ENCODE measurements at places on chromosomes 16 and 17.
A peak's percentile ranks its signal among the peaks of the same experiment; 100 is the strongest.

- DNase-seq, result no peak
Measured at GRCh38 chr16:11300560-11300892, 19.4 kb upstream of the PRM1 start.

DNA sequence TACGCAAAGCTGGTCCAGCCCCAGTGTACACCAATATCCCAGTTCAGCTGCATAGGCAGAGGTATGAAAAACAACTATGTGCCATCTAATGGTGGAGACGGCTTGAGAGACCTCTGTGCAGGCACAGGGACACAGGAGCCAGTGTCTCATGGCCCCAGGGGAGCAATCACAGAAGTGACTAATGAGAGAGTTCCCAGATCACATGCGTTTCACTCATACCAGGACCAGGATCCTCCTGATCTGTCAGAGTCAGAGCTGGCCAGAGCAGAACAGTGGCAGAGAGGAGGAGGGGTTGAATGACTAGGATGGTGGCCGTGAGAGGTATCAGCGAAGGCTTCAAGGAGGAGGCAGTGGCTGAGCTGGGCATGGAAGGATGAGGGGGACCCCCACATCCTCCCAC, 41.1 kb downstream of the TMEM132E start:
- no peak for DNase-seq

DNA sequence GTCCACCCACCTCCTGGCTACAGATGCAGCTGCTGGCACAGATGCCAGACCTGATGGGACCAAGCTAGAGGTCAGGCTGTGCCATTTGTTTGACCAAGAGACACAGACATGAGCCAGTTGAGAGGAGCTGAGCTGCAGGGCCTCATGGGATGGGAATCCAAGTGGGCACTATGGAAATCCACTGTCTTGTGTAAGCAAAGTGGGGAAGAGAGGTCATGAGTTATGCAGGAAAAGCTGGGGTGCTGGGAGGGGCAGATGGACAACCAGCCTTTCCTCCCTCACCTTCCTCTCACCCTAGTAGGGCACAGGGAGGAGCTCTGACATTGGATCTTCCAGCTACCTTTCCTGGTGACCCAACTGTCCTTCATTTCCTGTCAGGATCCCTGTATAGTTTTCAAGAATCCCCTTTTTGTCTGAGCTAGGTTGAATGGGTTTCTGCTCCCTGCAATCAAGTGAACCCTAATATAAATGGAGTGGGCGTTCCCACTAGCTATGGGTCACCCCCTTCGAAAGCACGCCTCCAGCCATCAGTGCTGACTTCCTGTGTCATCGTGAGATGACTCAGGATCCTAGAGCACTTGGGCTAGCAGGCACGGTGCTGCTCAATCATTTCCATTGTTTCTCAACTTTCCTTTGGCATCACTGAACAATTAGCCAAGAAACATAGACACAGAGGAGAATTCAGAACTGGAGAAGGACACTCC, 13.6 kb downstream of the ATPAF2 start:
- DNase-seq, result no peak

DNA sequence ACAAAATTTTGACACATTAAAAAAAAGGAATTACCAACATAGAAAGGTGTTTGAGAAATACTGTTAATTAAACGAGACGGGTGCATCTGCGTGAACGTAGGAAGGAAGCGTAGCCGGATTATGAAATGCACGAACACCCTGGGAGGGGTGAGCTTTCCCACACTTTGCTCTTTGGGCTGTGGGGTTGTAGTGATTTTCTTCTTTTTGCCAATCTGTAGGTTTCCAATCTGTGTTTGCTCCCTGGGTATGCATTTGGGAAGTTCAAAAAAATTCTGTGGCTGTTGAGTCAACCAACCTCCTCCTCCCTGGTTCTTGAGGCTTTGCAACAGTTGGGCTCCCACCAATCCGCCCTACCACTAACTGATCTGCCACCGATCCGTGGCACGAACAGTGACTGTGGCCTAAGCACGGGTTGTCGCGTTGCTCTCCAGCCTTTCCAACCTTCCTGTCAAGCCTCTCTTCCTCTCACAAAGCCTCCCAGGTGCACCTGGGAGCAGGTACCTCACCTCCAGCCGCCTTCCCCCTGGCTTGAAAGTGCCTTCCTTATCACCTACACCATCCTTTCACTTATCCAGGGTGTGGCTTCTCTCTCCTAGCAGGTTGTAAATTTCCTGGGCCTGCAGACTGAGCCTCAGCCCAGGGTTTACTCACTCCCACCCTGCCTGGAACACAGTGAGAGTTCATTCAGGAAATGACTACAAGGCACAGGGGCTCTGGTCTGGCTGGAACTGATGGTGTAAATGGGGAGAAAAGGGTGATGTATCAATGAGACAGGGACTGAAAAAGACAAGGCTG, 16.6 kb downstream of the RTN4RL1 start:
- DNase-seq, result no peak

DNA sequence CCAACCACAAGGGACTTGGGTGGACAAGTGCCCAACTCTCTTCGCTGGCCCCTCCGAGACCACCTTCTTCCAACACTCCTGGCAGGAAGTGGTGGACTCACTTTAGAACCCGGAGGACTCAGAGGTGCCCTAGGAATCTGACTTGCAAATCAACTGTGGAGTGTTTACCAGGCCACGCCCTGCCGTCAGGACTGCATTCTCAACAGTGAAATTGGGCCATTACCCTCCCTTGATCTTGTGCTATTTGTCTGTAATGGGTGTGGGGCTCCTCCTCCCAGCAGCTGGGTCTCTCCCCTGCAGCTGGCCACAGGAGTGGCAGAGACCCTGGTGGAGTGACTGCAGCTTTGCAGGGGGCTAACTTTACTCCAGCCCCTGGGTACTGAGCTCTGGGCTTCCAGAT, 212.2 kb upstream of the RPL38 start:
- DNase-seq, result no peak

DNA sequence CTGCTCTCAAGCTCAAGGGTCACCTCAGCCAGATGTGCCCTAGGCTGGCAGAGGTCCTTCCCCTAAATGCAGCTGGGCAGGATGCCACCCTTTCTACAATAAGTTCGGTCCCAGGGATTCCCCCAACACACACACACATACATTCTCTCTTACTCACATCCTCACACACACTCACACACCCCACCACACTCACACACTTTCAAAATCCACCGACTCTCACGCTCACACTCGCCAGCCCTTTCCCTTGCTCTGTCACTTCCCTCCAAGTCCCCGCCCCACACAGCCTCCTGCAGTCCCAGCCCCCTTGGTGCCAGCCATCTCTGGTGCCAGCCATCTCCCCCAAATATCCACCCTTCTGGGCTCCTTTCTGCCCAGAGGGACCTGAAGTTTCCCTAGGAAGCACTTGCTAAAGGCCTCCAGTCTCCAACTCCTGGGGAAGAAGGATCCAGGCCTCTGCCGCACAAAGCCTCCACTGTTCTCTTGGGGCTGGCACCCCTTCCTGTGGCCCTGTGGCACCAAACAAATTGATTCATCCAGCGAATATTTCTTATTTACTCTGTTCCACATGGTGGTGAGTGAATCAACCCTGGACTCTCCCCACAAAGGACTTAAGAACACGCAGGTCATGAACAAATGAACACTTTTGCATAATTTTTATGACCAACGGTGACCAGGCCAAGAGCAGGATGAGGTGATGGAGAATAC, 3.8 kb upstream of the USP36 start:
- DNase-seq, result no peak

GRCh38 chr17:80962356-80963329, 29.0 kb upstream of the CHMP6 start:
- no peak for DNase-seq

- DNase-seq, result no peak
Measured at GRCh38 chr17:44828919-44829522, 1.1 kb downstream of the GJC1 start.

DNA sequence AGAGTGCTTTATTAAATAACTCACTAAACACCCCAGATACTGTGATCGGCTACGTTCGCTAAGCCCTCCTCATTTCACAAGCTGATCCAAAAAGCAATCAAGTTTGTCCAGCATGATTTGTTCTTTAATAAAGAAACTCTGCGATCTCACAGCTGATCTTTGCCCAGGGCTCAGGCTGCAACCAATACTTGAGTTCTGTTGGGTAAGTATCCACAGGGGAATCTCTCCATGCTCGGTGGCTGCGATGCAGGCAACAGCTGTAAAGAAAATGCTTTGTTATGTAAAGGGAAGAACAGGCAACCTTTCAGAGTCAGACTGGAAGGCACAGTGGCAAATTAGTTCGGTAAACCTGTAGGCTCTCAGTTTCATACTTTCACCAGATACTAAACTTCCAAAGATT, 67.5 kb downstream of the SHISA6 start:
- DNase-seq, result no peak

GRCh38 chr16:52489894-52490293, 57.0 kb downstream of the TOX3 start:
- no peak for DNase-seq

GRCh38 chr17:48056246-48056745, 8.1 kb downstream of the NFE2L1 start:
- no peak for DNase-seq

GRCh38 chr16:2933701-2934100, 22.0 kb downstream of the FLYWCH1 start:
- DNase-seq, result no peak

DNA sequence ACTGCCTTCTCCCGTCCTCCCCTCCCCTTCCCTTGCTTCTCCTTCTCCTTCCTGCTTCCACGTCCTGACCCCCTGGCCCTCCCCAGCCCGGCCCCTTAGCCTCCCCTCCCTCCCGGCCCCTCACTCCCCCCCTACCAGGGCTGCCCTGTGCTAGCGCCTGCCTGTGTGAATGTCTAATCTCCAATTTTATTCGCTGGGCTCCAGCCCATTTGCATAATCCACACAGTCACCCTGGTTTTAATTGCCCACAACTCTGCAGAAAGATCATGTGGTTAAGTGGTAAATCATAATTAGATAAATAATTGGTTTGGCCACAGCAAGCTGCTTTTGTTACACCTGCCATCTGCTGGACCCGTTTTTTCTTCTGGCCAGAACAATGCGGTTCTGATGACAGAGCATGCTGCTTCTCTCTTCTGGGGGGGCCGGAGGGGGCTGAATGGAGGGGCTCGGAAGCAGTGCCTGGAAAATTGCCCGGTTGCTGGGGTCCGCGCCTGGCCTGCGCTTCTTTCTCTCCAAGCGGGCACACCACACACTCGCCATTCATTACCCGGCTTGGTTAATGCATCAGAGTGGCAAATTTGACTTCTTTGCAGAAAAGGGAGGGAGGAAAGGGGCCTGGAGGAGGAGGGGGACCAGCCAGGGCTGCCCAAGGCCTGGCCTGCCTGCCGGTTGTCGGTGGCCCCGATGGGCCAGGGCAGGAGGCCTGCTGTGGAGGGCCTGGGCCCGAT, 19.5 kb upstream of the GSE1 start:
- DNase-seq, result no peak

DNA sequence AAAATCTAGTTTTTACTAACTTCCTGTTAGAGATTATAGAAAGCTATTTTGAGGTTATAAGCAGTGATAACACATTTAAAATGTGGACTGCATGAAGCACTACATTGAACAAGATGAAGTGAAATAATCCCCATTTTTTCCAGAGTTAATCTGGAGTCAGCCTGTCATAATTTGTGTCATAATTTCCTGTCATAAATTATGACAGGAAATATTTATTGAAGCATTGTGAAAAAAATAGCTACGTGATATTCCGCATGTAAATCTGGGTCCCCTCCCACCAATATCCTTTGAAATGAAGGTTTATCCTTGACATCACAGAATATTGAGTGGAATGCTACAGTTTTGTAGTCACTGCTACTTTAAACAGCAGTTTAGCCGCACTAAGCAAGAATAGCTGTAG, 40.1 kb downstream of the OMG start:
- no peak for DNase-seq

- DNase-seq, result no peak
Measured at GRCh38 chr16:7597677-7598076, 265.0 kb downstream of the RBFOX1 start.

- no peak for DNase-seq
Measured at GRCh38 chr17:44549686-44550085, 7.6 kb upstream of the FZD2 start.

GRCh38 chr17:57665696-57666095, 79.4 kb downstream of the CCDC182 start:
- peak; percentile 49 for DNase-seq

DNA sequence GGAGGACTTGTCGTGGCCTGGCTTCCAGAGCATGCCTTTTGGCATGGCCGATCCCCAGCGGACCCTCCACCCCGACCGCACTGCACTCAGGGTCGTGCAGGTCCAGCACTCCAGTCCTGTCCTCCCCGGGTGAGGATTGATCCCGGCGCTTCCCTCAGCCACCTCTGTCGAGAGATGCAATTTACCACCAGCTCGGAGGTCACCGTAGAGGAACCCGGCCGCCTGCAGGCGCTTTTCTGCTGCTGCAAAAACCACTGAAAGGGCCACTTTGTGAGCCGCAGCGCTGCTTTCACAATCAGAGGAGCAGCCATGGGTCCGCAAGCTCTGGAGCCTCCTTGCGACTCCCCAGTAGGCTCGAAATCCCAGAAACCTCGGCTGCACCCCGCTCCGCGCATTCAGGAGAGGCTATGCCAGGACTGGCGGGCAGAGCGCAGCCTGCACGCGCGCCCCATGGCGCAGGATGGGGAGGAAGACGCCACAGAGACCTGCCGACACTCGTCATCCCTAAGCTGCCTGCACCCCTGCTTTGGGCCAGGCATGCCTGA, 134.2 kb downstream of the HS3ST2 start:
- DNase-seq, result no peak

- no peak for DNase-seq
Measured at GRCh38 chr17:40068917-40069750, 6.4 kb downstream of the THRA start.

DNA sequence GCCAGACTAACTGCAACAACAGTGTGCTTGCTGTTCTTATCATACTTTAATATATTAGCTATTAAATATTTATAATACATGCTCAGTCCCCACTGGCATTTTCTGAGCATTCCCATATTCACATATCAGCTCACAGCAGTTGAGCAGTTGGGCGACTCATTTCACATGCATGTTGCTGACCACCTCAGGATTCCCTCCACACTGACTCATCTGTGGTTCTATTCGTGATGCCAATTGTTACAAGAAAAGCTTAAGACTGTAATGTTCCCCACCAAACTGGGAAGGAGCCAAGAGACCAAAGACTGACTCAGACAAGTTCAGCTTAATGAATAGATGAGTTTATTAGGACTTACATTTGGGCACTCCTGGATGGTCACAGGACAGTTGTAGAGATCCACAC, 100.3 kb upstream of the KIF2B start:
- DNase-seq, result no peak

DNA sequence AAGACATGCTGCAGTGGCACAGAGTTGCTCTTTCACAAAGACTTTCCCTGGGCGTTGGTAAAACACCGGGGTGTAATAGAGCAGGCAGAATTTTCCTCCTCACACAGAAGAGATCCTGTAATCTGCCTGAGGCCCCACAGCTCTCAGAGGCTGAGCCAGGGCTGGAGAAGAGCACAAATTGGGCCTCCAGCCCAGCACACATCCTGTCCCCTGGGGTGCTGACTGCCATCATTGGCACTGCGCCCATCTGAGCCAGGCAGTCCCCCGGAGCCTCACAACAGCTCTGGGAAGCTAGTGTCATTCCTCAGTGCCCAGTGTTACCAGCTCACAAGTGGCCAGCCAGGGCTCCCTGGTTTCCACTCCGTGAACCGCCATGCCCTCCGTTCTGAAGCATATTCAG, 119.4 kb downstream of the SOCS1 start:
- DNase-seq, result no peak

- no peak for DNase-seq
Measured at GRCh38 chr16:278863-279366, 1.5 kb upstream of the ARHGDIG start.

GRCh38 chr17:35586569-35587073, 501 bp upstream of the AP2B1 start:
- no peak for DNase-seq

GRCh38 chr16:30559690-30560089, 1.5 kb upstream of the ZNF764 start:
- DNase-seq, result no peak
